ENCODE measurements at places on chromosomes 13 and 19.

DNA sequence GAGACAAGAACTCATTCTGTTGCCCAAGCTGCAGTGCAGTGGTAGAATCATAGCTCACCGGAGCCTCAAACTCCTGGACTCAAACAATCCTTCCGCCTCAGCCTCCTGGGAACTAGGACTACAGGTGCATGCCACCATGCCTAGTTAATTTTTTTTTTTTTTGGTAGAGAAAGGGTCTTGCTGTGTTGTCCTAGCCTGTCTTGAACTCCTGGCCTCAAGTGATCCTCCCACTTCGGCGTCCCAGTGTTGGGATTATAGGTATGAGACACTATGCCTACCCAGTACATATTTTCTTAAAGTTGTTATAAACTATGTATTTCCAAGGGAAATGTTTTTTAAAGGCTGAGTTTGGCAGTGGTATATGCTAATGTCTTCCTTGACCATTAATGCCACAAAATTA, 412.6 kb downstream of the KLF12 start:
- DNase-seq = no peak

DNA sequence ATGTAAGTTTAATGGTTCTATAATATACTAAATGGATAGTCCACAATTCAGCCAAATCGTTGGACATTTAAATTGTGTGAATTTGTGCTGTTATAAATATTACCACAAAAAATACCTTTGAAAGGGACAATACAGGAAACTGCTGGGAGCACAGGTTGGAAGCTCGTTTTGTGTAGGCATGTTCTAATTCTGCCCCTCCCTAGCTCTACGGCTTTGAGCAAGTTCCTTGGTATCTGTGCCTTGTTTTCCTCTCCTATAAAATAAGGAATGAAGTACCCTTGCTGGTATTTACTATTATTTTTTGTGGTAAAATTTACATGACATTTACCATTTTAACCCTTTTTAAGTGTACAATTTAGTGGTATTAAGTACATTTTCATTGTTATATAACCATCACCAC, 102.6 kb upstream of the SLC7A1 start:
- DNase-seq = no peak

GRCh38 chr19:10120538-10121189, 965 bp upstream of the EIF3G start:
- no peak for DNase-seq

GRCh38 chr13:110162866-110163658, 143.9 kb downstream of the COL4A1 start:
- no peak for DNase-seq

- DNase-seq = no peak
These were observed 913.5 kb upstream of the ATXN8OS start for GRCh38 chr13:69194130-69194529.

- no peak for DNase-seq
These were observed at the start of gene ZNF814 for GRCh38 chr19:57888560-57889231. ZNF814 (minus strand) TSS chr19:57889037; CDS start chr19:57888802, 235 bp downstream.
